Suppressor macrophage treated with lipopolysaccharide for 4 hours (primary cell): ENCODE measurements at places on chromosomes 5 and 9.

DNA sequence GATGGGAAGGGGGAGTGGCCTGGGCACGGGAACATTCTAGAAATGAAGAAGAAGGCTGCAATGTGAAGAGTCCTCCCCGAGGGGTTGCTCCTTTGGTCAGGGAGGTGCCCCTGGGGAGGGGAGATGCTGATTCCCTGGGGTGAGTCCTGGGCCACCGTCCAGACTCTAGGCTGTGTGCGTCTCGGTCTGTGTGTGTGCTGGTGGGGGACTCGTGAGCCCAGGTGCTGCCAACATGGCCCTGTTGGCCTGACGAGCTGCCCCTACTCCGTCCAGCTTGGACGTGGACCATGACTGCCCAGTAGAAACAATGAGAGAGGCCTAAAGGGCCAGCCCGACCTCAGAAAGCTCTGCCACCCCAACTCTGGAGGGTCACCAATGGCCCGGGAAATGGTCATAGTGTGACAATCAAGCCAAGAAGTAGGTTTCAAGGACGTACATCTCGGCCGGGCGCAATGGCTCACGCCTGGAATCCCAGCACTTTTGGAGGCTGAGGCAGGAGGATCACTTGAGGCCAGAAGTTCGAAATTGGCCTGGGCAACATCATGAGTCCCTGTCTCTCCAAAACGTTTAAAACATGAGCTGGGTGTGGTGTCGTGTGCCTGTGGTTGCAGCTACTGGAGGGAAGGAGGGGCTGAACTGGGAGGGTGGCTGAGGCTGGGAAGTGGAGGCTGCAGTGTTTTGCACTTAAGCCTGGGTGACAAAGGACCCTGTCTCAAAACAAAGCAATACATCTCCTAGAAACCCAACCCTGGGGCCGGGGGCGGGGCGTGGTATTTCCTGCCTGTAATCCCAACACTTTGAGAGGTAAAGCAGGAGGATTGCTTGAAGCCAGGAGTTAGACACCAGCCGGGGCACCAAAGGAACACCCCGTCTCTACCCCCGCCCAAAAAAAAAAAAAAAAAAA lies 17.0 kb downstream of the LHX3 start:
- DNase-seq = no peak

DNA sequence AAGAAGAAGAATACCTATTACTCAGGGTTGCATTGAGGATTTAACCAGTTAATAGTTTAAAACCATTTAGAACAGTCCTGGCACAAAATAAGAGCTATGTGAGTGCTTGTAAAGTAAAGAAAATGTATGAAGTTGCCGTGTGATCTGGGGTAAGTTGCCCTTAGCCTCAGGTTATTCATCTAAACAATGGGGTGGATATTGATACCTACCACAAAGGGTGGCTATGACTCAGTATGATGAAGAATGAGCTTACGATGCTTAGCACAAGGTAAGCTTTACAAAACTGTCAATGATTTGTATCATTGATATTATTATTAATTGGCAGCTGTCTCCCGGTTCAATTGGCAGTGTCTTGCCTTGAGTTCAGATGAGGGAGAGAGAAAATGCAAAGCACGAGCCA lies 149.4 kb upstream of the PITX1 start:
- DNase-seq = no peak

GRCh38 chr9:94861589-94862272 lies 135.2 kb downstream of the AOPEP start:
- no peak for DNase-seq

DNA sequence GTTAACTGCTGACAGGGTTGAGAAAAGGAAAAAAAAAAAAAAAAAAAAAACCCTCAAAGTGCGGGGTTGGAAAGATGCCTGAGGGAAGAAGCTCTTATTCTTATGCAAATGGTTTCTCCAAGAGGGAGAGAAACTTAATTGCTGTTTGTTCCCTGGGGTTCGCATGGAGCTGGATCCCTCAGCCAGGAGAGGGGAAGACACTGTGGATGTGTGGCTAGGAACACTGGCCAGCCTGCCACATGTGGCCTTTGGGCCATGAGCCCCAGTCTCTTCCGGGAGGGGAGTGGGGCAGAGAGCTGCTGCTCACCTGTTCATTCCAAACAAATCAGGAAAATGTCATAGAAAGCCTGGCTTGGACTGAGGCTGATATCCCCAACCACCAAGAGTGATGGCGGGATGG lies 9.4 kb upstream of the SCGB3A2 start:
- no peak for DNase-seq

GRCh38 chr9:34334916-34335315 lies 5.5 kb downstream of the NUDT2 start:
- DNase-seq = peak; percentile 10

GRCh38 chr9:91954841-91955471 lies 4.9 kb upstream of the ROR2 start:
- peak; percentile 23 for DNase-seq

DNA sequence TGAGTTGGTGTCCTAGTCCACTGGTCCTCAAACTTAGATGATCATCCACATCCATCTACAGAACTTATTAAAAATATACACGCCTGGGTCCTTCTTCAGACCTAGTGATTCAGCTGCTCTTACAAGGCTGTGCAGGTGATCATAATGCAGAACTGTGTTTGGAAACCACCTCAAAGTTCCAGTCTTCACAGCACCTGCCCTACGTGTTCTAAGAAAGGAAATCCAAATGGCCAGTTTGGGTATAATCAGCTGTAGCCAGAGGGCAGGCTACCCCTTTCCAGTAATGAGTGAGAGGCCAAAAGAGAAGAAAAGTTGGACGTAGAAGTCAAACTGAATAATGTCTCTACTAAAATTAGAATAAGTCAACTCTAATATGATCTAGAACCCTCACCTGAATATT lies 15.4 kb downstream of the REEP5 start:
- DNase-seq = no peak
